Fibroblast of lung (primary cell): ENCODE measurements at places on chromosomes 2 and 18. TPM values are rescaled to one million over a fixed set of nuclear protein-coding genes. Genes with fewer than 3 reads are reported as not detected.

DNA sequence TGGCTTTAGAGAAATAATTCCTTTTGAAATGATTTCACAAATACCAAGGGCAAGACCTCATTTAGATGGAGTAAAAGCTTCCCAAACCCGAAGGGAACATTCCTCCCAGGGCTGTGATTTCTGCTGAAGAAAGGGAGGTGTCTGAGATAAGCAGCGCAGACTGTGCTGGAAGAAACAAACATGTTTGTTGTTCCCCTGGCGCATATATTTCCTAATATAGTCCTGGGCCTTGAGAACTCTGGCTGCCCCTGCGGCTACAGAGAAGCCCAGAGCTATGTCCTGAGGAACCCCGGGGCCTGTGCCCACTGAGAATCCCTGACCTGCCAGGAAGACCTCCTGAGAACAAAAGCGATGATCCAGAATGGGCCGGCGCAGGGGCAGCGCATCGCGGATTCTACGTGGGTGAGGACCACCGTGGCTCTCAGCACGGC is 372.6 kb upstream of the NT5C1B start:
- H3K36me3 ChIP-seq: no peaks in the 10 kb centered on the region
- H3K4me3 ChIP-seq: no peak overlapping the region

- no peak for DNase-seq
- H3K4me1 ChIP-seq: no peaks in the 10 kb centered on the region
- no peaks in the 10 kb centered on the region for H3K36me3 ChIP-seq
- H3K27ac ChIP-seq: no peak overlapping the region
- peaks cover 4% of the 10 kb centered on the region for H3K27me3 ChIP-seq
Observed at GRCh38 chr2:158817588-158817987, 22.5 kb downstream of the DAPL1 start.

DNA sequence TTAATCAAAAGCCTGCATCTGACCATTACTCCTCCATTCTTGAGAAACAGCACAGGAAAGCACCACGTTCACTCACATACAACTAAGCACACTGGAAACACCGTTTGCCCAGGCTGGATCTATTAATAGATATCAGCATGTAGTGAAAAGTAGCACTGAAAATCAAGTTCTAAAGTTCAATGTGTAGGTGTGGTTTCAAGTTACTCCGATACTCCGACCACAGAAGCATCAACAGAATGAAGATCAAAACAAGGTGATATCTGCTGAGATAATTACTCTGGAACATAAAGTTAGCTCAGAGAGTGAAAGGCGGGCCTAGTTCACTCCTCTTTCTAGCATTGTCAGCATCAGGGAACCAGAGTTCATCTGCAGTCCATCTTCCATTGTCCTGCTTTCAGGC is 1367.4 kb upstream of the ACVR2A start:
- H3K27ac ChIP-seq: no peak overlapping the region
- H3K27me3 ChIP-seq: no peaks in the 10 kb centered on the region
- peak; percentile 20 for DNase-seq

DNA sequence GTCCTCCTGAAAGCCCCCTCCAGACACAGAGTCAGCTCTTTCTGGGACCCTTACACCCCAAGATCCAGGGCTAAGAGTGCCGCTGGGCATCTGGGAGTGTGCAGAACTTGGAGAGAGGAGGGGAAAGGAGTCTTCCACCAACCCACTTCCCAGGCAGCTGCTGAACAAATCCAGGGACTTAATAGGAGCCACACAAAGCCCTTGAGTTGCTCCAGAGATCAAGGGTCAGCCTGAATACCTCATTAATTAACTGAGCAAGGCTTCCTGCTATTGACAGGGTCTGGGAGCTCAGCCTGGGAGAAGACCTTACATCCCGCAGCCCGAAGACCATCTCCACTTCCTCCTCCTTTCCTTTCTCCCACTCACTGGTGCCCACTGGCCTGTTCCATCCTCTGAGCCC is 108.3 kb downstream of the CELF4 start:
- no peaks in the 10 kb centered on the region for H3K36me3 ChIP-seq
- H3K27me3 ChIP-seq: no peaks in the 10 kb centered on the region
- H3K27ac ChIP-seq: no peak overlapping the region
- H3K4me3 ChIP-seq: no peak overlapping the region

Gene ASB18
- not detected in 2 replicates for total RNA-seq

DNA sequence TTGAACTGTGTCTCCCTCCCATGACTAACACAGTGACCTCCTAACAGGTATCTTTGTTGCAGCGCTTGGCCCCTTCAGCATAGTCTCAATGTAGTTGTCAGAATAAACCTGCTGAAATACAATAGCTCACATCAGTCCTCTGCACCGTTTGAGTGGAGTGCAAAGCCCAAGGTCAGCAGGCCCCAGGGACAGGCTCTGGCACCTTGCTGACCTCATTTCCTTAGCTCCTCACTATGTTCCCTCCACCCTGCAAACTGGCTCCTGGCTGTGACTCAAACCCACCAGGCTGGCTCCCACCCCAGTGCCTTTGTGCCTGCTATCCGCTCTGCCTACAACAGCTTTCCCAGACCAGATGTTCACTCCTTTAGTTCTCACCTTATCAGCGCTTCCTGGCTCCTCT is 146.7 kb downstream of the LRATD1 start:
- no peak overlapping the region for H3K4me3 ChIP-seq
- no peaks in the 10 kb centered on the region for H3K36me3 ChIP-seq
- H3K4me1 ChIP-seq: no peaks in the 10 kb centered on the region
- no peak overlapping the region for H3K27ac ChIP-seq
- H3K27me3 ChIP-seq: no peaks in the 10 kb centered on the region

DNA sequence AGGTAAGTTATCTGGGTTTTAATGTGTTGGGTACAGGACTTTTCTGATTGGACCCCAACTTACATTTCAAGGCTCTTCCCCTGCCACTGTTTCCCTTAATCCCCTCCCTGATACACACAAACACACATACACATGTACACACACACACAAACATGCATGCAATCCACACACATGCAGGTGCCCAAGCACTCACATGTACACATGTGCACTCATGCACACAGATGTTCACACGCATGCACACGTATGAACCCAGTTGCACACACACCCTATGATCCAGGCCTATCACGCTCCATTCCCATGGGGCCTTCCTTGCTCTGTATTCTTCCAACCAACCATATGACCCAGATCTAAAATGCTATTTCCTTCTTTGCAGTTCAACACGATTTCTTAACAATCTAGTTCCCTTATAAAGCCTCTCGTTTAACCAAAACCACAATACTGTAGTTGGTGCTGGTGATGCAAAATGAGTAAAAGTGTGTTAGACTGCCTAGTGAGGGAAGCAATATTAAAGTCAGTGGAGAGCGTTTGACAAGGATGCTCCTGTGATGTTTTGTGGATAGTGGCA is 11.1 kb downstream of the SERPINB8 start:
- peaks cover 3% of the 10 kb centered on the region for H3K4me1 ChIP-seq
- no peak overlapping the region for H3K27ac ChIP-seq
- no peaks in the 10 kb centered on the region for H3K27me3 ChIP-seq
- H3K36me3 ChIP-seq: peaks cover 5% of the 10 kb centered on the region
- DNase-seq: no peak
- H3K4me3 ChIP-seq: no peak overlapping the region

DNA sequence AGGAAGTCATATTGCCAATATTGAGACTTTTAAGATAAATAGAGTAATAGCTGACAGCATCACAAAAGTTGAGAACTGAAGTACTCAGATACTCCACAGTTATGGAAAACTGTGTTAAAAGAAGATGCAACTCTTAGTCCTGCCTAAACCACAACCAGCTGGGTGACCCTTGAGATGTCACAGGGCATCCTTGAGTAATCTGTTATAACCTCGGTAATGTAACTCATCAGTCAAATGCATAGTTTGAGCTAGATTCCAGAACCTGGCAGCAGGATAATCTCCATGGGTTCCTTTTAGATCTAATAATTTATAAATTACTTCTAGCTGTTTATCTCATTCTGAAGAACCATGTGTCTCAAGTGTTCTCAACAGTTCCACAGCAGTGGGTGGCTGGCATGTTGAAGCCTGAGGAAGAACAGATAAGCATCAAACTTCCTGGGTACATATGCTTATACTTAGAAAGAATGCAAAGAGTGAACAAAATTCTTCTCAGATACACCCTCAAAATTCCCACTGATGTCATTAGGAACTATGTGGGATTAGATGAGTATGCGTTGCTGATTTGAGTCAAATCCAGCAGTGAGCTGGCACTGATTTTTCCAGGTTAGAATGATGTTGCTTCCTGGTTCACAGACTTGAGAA is 304.1 kb upstream of the ERBB4 start:
- DNase-seq: peak; percentile 50
- no peak overlapping the region for H3K4me3 ChIP-seq
- H3K27me3 ChIP-seq: no peaks in the 10 kb centered on the region
- H3K36me3 ChIP-seq: no peaks in the 10 kb centered on the region

Gene GREB1L
- 0.26 and 0.33 TPM in 2 replicates for total RNA-seq

Gene TMEM200C
- total RNA-seq: 0.17 and 0.26 TPM in 2 replicates

Gene IL18RAP
- total RNA-seq: under 0.01 TPM in 1 of 2 replicates, not detected in the other

- no peaks in the 10 kb centered on the region for H3K36me3 ChIP-seq
- H3K4me3 ChIP-seq: no peak overlapping the region
- peaks cover 9% of the 10 kb centered on the region for H3K4me1 ChIP-seq
- peak; percentile 87 for DNase-seq
- no peak overlapping the region for H3K27ac ChIP-seq
Observed at GRCh38 chr2:189559579-189560272, 20.9 kb downstream of the SLC40A1 start.

- DNase-seq: no peak
- H3K27ac ChIP-seq: no peak overlapping the region
- H3K27me3 ChIP-seq: no peaks in the 10 kb centered on the region
- no peak overlapping the region for H3K4me3 ChIP-seq
Observed at GRCh38 chr18:29616867-29617266, 1425.7 kb downstream of the DSC3 start.

DNA sequence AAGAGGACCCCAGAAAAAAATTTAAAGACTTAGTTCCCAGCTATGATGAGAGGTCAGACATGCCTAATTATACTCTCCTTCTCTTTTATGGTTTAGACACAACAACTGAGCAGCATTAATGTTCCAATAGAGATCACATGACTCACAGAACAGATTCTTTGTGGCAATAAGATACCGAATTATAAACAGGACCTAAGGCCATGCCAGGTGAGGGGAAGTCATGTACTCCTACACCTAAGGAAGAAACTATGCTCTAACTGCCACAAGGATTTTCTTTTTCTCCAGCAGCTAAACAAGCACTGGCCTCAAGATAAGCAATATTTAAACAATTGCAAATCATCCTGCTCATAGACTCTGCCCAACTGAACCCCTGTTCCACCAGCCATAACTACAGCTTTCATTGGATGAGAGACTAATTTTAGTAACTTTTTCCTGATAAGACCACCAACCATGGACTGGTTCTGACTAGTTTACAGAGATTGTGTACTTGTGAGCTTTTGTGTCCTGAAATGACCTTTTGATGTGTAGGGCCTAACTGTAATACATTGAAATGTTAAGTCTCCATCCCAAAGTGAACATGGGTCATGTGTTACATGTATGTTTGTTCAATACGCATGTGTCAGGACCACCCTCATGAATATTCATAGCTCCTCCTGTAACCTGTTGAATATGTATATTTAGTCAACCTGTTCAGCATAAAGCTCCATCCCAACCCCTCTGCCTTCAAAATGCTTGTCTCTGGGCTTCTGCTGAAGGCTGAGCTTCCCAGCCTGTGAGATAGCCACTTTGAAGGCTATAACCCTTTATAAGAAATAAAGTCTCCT is 21.6 kb upstream of the NFE2L2 start:
- no peak for DNase-seq
- H3K27me3 ChIP-seq: no peaks in the 10 kb centered on the region
- H3K4me1 ChIP-seq: no peaks in the 10 kb centered on the region
- no peak overlapping the region for H3K4me3 ChIP-seq
- H3K36me3 ChIP-seq: no peaks in the 10 kb centered on the region
- H3K27ac ChIP-seq: no peak overlapping the region

DNA sequence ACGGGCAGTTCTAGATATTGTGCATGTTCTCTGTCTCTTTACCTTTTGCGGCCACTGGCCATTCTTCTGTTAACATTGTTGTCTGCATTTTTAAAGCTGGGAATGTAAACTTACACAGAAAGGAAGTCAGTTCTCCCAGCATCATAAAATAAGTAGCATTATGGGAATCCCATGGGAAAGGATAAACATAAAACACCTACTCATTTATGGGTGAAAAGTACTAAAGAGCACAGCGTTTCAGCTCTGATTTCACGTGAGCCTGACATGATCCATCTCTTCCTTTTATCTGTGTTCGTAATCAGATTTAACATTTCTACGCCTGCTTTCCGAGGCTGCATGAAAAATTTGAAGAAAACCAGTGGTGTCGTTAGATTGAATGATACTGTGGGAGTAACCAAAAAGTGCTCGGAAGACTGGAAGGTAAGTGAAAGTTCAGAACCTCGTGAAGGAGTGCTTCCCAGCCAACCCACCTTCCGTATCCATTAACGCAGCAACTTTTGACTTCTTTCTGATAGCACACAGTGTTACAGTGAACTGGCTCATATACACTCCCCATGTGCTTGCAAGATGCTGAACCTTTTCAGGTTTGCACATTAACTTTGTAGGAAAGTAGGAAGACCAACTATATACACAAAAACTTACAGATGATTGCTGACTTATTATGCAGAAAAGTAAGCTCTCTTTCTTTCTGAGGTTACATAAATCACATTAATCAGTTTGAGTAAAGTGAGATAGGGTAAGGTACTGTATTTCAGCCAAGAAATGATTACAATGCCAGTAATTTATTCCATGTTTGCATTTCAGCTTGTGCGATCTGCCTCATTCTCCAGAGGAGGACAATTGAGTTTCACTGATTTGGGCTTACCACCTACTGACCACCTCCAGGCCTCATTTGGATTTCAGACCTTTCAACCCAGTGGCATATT is 86.5 kb upstream of the TTC39C start:
- H3K4me3 ChIP-seq: no peak overlapping the region
- H3K4me1 ChIP-seq: no peaks in the 10 kb centered on the region
- no peak for DNase-seq
- H3K27me3 ChIP-seq: no peaks in the 10 kb centered on the region
- no peaks in the 10 kb centered on the region for H3K36me3 ChIP-seq
- H3K27ac ChIP-seq: no peak overlapping the region

Gene LRP2
- under 0.01 TPM in 2 replicates for total RNA-seq

GRCh38 chr2:225274751-225275150 is 124.8 kb upstream of the NYAP2 start:
- H3K27ac ChIP-seq: no peak overlapping the region
- H3K36me3 ChIP-seq: no peaks in the 10 kb centered on the region
- H3K4me3 ChIP-seq: no peak overlapping the region

Gene UNC50
- 54.2 and 64.1 TPM in 2 replicates for total RNA-seq
